Activated CD4-positive, alpha-beta T cell treated with anti-CD3 and anti-CD28 coated beads, Interleukin-2, amount 50 U/mL, for 24 hours (primary cell): ENCODE measurements at places on chromosomes 3 and 15.

DNA sequence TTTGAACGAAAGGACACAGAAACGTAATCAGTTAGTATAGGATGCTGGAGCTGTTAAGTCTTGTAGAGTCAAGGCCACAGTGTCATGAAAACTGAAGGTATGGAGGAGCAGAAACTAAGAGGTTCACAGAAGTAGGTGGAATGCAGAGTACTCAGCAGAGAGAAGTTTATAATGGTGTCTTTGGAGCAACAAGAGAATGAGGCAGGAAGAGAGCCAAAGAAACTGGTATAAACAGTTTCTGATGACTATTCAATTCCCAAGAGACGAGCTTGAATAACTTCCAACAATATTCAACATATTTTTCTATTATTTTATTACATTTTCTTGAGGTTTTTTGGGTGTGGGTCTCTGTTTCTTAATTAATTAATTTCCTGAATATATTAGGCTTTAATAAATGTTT is 29.6 kb downstream of the GALK2 start:
- DNase-seq: no peak

DNA sequence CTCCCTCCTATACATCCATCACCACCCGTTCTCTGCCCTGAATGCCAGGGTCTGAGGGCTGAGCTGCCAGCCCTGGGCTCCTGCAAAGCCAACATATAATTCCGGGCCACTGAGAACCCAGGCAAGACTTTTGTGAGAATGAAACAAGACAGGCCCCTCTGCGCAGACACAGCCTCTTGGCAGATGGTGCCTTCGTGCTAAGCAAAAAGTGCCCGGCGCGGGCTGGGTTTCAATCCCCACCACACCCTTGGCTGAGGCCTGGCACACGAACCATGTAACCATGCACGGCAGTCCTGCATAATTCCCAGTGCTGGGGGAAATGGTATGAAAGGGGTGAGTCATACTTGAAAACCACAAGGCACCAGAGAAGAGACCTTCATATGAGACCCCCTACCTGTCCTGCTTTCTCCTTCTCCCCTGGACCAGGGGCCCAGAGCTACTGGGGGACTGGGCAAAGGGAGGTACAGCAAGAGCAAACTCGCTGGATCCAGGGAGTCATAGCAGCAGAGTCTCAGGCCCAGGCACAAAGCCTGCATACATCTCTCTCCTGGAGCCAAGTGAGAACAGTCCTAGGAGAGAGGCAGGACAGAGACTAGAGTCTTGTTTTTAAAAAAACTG is 26.1 kb upstream of the LOXL1 start:
- no peak for DNase-seq

DNA sequence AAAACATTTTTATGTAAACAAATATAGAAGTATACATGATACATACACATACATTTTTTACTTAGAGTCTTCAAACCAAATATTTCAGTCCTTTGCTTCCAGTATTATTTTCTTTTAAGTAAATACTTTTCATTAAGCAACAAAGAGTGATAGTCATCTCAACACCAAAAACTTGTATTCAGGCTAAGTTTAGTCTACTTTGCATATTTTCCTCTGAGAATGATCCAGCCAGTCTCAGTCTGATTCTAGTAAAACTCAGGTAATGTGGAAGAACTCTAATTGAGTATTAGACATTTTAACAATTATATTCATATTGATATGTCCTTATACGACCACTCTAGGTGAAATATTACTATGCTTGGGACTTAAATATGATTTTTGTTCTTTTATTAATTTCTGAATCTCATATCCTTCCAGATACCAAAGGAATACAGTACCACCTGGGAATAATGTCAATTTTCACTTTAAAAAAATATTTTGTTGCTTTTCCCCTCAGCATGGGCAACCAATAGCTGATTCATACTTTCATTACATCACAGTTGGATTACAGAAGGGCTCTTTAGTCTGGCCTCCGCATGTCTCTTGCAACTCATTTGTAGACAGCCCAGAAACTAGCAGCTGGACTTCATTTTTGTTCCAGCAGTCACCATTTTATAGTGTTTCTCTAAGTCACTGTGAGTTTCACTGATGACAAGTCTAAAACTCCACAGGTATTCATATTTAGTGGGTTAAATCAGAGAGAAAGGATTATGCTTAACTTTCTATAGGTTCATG is 390.4 kb downstream of the ZBTB20 start:
- no peak for DNase-seq

DNA sequence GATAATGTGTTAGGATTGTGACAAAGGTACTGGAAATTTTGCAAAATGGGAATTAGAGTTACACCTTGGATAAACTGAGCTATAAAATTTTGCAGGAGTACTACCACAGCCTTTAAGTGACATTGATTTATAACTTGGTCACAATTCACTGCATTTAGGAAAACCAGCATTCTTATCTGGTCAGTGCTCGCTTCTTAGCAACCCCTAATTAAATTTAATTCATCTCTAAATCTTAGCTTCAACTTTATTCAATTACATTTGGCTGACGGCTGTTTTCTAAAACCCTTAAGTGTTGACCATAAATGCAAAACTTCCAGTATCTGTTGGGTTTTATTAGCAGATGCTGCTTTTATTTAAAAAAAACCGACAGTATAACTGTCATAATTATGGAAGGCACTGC is 31.3 kb downstream of the TFRC start:
- no peak for DNase-seq

DNA sequence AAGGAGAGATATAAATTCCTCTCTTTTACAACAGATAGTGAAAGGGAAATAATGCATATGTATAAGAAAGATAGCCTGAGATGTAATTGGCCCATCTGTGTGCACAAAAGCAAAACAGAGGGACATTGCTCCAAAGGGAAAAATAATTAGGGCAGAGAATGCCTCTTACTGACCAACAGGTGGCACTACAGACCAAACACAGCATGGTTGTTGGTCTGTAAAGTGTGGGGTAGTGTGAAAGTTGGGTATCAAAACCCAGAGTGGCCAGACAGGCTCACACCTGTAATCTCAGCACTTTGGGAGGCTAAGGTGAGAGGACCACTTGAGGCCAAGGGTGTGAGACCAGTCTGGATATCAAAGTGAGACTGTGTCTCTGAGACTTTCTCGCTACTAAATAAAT is 4.5 kb upstream of the TLNRD1 start:
- DNase-seq: no peak

GRCh38 chr15:39914977-39915376 is 5.1 kb downstream of the GPR176 start:
- DNase-seq: no peak

DNA sequence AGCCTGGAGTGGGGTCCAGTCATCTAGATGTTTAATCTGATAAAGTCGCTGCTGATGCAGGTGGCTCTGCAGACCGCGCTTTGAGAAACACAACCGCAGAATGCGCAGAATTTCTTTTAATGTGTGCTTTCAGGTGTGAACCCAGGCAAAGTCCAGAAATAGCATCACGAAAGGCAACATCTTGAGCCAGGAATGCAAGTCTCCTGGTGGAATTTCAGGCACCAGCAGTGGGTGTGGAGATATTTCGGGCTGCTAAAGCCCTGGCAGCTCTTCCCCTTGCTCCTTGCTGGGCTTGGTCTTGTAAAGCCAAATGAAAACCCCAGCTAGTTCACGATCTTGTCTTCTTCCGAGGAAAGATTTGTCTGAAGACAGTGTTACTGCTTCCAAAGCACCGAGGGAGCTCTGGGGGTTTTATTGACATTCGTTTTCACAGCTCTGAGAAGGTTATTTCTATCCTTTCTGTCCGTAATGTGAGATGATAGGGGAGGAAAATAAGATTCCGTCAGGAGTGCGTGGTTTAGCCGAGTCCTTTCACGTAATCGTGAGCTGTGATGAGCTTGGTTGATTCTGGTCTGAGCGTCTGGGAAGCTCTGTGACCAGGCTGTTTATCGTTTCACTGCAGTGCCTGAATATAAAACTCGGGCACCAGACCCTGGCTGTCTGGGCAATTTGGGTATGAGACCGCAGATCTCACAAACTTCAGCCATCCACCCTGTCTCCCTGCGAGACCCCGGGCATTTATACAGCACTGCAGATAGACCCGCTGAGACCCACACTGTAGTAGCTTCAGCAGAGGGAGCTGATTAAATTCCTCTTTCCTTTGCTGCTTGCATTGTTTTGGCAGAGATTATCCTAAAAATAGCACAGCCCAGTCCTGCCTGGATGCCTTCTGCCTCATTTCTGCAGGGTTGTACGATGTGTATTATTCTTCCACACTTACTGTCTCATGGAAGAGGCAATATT is 67.0 kb upstream of the SLC25A26 start:
- DNase-seq: no peak

DNA sequence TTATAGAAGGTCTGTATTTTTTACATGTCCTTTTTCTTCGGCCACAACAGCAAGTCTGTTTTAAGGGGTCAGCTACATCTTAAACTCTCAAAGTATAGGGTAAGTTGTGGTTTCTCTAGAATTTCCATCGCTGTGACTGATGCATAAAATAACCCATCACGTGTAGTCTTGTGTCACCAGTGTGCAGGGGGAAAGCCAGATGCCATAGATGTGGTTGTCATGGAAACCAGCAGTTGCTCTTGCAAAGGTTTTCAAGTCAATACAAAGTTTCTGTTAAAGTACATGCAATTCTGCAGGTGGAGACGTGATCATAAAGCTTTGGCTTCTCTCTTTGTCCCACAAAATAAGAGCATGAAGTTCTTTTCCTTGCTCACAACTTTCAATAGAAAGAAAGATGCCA is 210.3 kb upstream of the ONECUT1 start:
- no peak for DNase-seq

DNA sequence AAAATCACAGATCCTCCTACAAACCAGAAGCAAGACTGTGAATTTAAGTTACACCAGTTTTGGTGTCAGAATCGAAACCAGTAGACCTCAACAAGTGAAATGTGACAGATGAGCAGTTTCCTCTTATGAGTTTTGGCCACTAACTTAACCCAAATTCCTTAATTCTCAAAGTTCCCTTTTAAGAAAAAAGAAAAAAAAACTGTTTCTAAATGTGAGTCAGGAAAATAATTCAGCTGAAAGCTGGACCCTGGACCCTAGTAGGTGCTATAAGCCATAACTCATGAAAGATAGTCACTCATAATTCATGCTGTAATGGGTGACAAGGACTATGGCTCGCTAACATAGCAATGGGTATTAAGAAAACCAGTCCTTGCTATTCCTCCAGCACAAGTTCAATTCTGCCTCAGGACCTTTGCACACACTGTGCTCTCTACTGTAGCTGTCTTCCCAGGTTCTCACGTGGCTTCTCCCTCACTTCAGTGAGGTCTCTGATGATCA is 9.0 kb upstream of the THRB start:
- DNase-seq: no peak

DNA sequence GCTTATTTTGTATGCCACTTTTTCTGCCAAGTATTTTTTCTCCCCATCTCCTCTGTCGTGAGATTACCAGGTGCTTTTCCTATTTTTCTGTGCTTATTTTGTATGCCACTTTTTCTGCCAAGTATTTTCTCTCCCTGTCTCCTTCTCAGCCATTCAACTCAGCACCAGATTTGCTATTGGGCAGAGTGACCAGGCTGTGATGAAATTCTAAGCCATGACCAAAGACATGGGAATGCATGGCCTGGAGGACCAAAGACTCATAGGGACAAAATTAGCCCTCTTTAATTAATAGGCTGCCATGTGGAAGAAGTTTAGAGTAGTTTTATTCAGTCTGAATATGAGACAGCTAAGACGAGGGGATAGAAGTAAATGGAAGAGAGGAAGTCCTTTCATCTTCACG is 257.4 kb downstream of the SQOR start:
- DNase-seq: no peak

DNA sequence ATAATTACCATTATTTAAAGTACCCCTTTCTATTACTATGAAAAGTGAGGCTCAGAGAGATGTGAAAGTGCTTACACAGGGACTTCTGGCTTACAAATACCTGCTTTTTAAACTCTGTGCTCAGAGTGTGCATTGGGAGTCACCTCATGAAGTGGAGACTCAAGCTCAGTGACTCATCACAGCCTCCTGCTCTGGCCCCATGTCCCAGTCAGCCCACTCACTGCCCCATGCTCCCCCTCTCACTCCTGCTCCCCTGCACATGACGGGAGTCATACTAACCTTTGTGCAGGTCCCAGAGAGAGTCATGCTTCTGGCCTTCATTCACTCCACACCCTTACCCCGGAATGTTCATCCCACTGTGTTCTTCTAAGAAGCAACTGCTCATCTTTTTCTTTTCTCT is 20.2 kb downstream of the CCR1 start:
- no peak for DNase-seq

DNA sequence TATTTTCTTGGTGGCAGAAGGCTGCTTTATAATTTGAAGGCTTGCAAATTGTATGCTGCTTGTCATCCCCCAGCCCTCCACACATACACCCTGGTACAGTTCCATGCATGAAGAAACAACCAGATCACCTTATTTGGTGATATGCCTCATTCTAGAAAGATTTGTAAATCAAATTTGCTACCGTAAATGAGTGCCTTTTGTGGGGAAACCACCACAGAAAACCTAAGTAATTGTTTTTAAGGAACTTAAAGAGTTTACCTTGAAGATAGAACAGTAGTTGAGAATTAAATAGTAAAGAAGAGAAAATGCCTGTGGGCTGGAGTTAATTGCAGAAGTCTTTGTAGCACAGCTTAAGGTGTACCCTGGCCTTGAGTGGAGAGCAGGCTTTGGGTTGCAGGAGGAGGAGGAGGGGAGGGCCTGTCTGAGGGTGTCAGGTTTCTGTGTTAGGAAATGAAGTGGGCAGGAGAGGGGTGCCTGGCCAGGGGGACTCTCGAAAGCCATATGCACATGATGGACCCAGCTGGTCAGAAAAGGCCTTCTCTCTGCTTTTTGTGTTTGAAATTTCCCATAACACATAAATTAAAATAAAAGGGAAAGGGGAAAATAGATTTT is 6.9 kb downstream of the NIPA2 start:
- DNase-seq: no peak

DNA sequence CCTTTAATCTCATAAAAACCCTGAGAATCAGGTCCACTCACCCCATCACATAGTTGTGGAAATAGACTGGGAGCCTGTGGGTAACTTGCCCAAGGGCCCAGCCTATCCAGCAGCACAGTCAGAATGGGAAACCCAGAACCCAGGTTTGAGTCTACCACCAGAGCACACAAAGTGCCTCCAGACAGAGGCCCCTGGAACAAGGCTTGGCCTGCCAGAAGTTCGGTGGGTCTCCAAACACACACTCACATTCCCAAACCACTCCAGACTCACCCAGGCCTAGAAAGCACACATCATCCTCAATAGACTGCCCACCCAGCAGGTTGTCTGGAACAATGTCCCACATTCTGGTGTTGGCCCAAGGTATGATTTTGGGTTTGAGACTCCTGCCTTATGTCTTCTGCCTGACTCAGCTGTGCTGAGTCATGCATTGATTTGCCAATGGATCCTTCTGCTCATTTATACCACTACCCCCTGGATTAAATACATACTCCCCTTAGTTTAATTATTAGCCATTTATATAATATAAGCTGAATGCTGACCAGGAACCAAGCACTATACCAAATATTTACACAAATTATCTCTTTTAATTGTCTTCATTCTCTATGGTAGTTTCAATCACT is 4.5 kb downstream of the SLC12A8 start:
- DNase-seq: no peak

DNA sequence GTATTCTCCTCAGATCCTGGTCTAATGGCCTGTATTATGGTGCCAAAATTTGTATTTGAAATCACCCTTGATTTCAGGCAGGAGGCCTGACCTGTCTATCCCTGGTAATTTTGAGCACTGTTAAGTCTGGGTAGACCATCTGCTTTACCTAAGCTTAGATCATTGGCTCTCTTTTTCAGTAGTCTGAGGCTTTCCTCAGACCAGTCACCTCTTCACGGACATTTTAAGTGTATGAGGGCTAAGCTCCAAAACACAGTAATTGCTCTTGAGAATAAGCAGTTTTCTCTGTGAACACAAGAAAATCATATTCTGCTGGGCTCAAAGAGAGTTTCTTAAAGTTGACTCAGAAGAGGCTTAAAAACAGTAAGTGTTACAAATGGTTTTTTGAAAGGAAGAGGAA is 92.0 kb upstream of the SAMMSON start:
- no peak for DNase-seq
